ENCODE measurements at places on chromosomes 16 and 17.

DNA sequence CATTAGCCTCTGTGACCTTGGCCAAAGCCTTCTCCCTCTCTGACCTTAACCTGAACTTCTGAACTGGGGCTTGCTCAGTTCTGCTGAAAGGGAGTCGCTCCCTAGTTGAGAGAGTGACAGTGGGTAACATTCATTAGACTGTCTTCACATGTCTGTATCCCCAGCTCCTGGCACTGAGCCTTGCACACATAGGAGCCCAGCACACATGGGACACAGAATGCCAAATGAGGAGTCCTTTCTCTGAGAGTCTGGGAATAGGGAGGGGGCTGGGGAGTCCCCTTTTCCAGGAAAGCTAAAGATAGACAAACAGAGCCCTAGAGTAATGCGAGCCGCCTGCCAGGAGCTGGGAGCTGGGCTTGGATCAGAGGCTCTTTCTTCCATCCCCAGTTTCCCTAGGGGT is 2.5 kb downstream of the TAC4 start:
- DNase-seq: no peak

GRCh38 chr16:84396537-84397008 is 28.2 kb downstream of the ATP2C2 start:
- DNase-seq: no peak

GRCh38 chr17:78345791-78346494 is 13.9 kb downstream of the SOCS3 start:
- no peak for DNase-seq

DNA sequence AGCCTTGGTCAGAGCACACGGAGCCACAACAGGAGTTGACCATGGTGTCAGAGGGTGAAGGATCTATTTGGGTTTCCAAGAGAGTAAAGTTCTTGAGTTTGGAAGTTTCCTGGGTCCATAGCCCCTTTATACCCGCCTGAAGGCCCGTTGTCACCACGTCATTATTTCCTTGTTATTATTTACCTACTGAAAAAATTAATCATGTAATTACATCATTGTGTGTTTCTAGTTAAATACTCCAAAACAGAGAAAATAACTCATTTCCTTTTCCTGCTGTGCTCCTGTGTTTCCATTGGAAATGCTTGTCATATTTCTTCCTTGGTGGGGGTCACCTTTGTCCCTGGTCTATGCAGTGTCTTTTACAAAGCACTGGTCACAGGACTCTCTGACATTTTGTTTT is at the start of gene KRTAP4-8:
TSS of gene KRTAP4-8 (minus strand) at position 101 of the 400 bp plus-strand sequence. CDS start at position 43, 58 bp downstream.
- no peak for DNase-seq

- DNase-seq: no peak
These were observed 86.2 kb downstream of the CRISPLD2 start for GRCh38 chr16:84905965-84906460.

DNA sequence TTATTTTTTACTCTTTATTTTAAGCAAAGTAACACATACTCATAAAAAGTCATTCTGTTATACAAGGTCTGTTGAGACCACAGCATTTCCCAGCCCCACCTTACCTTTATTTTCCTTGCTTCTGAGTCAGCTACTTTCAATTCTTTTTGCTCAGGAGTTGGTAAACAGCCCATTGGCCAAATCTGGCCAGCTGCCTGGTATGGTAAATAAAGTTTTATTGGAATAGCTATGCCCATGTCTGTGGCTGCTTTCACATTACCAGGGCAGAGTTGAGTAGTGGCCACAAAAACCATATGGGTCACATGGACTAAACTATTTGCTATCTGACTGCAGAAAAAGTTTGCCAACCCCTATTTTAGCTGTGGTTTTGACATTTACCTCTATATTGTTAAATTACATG is 3.4 kb upstream of the NSRP1 start:
- no peak for DNase-seq

- DNase-seq: no peak
These were observed 12.3 kb downstream of the CDH1 start for GRCh38 chr16:68749432-68749831.

DNA sequence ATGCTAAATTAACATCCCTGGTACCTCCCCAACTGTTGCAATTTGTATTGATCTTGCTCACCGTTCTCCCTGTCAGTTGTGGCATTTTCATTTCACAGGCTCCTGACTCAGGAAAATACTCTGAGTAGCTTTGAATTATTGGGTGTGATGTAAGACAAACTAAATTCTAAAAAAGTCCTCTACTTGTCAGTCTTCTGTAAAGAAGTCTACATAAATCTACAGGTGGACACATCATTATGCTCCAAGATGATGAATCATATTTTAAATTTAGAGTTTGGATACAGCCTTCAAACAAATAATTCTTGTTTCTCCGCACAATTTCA is 47.2 kb downstream of the MARCHF10 start:
- DNase-seq: no peak

DNA sequence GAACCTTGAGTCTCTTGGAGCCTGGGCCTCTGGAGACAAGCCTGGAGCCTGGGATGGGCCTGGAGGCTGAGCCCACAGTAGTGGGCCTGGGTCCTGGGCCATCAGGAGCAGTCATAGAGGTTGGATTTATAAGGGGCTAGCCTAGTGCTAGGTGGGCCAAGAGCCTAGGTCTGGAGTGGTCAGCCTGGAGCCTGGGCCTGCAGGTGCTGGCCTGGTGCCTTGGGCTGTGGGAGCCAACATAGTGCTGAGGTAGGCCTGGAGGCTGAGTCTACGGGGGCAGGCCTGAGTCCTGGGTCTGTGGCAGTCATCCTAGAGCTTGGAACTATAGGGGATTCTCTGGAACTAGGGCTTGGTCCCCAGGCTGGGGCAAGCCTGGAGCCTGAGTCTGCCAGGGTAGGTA is 414.1 kb downstream of the XYLT1 start:
- no peak for DNase-seq

GRCh38 chr16:28984619-28985135 is at the start of gene LAT:
Gene LAT, plus strand, starts transcription at chr16:28985052. Its CDS starts 366 bp downstream, at chr16:28985418.
- peak; percentile 67 for DNase-seq

DNA sequence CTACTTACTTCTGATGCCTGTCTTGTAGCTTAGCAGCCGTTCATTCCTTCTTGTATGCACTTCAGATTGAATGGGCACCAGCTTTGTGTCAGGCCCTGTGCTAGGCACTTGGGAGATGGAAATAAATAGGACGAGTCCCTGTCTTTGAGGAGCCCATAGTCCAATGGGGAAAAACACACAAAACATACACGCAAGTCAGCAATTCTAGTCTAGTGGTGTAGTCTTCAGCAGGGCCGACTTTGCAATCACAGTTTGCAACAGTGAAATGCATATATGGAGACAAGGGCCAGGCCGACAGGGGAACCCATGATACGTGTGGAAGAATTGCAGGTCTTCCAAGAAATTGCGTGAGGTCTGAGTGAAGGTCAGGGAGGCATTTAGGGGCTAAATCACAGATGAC is 262.6 kb downstream of the MAF start:
- DNase-seq: no peak

DNA sequence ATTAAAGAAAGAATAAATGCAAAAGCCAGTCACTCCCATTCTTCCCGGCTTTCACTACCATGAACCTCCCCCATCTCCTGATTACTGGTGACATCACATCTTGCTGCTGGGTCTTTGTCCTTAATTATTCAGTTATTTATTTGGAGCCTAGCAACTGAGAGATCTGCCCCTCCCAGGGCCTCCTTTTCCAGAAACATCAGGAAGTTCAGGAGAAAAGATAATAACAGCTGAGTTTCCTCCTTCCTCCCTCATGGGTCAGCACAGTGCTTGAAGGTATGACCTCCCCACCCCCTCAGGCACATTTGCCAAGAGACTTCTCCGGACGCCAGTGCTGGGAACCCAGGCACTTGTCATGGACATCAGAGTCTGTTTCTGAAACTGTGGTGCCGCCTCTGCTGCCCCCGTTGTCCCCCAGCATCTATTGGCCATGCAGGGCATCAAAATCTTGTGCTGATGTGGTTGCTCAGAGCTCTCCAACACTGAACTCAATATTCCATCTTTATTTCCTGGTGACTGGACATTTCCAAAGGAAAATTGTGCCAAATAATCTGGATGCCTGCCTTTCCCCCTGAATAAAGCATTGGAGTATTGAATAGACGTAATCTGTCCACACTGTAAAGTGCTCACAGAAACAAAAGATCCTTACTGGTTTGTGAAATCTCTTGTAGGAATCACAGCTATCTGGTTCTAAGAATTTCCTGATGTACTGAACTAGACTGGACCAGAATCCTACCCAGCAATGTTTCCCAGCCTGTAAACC is 71.8 kb downstream of the ZNF18 start:
- DNase-seq: no peak

- DNase-seq: peak; percentile 29
These were observed 22.8 kb upstream of the PVALEF start for GRCh38 chr17:81142301-81143199.

DNA sequence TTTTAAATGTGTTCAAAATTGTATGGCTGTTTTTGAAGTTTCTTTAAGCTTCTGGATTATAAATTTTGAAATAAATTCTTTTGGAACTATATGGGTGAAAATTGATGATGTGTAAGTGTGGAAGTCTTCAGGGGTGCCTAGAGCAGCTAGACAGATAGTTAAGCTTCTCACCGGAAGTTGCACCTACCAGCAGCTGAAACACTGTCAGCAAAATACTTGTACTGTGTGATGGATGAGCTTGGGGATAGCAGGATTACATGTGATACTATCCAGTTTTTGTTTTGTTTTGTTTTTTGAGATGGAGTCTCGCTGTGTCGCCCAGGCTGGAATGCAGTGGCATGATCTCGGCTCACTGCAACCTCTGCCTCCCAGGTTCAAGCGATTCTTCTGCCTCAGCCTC is 19.7 kb downstream of the RBL2 start:
- DNase-seq: no peak

- no peak for DNase-seq
These were observed 16.0 kb downstream of the SMIM36 start for GRCh38 chr17:55495239-55495638.

- DNase-seq: no peak
These were observed 11.5 kb downstream of the LITAF start for GRCh38 chr16:11575223-11575589.

DNA sequence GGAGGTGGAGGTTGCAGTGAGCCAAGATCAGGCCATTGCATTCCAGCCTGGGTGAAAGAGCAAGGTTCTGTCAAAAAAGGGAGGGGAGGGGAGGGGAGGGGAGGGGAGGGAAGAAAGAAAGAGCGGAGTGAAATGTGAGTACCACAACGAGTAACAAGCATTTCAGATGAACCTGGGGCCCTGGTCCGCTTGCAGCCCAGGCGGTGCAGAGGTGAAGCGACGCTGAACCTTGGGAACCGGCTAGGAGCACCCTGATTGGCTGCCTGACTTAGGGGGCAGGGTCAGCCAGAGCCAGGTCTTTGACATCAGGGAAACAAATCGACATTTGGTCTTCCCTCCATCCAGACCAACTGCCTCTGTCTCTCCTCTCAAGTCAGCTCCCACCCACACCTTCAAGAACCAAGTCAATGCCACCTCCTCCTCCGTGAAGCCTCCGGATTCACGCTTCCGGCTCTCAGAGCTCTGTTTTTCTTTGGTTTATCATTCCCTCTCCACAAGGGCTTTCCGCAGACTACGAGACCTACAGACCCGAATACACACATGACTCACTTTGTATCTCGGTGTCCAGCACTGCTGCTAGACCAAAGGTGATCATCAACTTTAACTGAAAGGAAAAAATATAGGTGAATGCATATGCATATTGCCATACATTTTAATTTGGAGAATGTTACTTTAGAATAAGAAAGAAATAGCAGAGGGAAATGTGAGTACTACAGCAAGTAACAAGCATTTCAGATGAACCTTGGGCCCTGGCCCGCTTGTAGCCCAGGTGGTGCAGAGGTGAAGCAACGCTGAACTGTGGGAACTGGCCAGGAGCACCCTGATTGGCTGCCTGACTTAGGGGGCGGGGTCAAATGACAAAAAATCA is 19.3 kb downstream of the OR1F1 start:
- no peak for DNase-seq

Measured in activated CD4-positive, alpha-beta T cell treated with anti-CD3 and anti-CD28 coated beads, Interleukin-2, amount 50 U/mL, for 24 hours (primary cell).